ENCODE measurements at places on chromosomes 2 and 18.
A peak's percentile ranks its signal among the peaks of the same experiment; 100 is the strongest.

DNA sequence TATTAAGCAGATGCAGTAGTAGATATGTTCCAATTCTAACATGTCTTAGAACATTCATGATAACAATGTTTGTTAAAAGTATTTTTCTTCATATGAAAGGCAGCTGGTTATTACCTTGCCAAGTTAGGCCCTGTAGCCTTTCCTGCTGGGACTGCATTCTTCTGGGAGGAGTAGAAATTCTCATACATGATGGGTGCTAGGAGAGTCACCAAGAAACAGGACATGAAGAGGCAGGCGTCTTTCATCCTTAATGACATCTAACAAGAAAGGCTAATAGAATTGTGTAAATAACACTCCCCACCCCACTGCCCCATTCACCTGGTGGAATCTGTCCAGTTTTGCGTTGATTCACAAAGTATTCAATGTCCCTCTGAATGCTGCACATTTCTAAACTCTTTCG is 24.7 kb upstream of the EPG5 start:
- no peak for DNase-seq

GRCh38 chr2:234288974-234289455 is 207.9 kb downstream of the ARL4C start:
- DNase-seq = peak; percentile 63

DNA sequence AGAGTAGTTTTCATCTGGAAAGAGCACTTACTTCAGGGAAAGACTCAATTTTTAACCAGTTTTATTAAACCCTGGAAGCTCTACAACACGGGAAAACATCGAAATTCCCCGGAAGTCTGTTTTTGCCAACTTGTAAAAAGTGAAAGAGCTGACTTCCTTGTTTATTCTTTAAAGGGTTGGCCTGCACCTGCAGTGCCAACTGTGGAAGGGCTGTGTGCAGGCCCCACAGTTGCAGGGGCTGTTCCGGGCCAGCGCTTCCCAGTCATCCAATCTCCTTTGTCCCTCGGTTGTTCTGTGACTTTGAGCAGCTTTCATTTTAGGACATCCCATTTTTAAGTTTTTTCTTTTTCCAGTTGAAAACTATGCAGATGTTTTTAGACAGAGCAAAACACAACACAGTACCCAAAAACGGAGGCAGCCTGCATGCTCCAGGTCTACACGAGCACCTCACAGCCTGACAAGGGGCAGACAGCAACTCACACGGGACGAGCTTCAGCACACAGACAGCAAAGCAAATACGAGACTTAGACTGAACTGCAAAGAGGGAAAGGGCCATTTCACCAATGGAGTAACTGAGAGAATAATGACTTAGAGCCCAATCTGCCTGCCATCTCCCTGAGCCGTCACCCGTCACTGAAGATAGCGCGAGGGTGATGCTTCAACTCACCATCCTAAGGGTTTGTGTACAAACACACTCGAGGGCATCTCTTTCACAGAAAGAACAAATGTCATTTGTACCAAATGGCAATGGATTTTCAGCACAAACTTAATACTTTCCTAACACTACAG is 70.6 kb downstream of the EMILIN2 start:
- DNase-seq = no peak

DNA sequence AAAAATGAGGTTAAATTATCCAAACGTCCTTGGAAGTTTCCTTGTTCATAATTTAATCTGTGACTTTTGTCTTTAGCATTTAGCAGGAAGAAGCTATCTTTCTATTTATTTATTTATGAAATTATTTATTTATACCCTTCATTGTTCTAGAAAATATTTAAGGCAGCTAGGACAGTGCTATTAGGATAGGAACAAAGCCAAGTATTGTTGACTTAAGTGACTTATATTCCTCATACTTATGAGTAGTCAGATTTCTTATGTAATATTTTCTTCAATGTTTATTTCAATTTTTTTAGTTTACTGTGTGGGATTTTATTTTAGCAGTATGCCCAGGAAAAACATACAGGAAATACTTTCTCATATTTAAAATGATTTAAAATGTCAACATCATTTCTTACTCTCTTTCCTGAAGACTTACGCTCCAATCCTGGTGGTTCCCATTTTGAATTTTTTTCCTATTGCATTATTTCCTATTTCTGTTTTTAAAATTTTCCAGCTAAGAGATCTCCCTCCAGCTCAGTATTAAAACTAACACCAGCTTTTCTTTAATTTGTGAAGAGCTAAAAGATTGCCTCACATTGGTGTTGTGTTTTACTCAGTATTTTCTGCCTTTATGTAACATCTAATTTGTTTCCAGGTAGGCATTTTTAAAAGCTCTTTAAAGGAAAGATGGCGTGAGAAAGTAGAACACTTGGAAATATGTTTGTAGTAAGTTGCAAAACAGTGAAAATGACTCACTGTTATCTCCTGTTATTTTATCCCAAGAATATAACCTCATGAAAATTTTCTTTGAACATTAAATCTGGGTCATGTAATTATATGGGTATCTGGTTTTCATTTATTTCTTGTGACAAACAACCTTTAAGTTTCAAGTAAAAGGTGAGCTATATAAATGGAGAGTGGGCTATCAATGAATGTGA is 32.2 kb downstream of the MAPRE2 start:
- DNase-seq = no peak

- DNase-seq = no peak
Observed at GRCh38 chr2:100059638-100060037, 82.8 kb downstream of the AFF3 start.

DNA sequence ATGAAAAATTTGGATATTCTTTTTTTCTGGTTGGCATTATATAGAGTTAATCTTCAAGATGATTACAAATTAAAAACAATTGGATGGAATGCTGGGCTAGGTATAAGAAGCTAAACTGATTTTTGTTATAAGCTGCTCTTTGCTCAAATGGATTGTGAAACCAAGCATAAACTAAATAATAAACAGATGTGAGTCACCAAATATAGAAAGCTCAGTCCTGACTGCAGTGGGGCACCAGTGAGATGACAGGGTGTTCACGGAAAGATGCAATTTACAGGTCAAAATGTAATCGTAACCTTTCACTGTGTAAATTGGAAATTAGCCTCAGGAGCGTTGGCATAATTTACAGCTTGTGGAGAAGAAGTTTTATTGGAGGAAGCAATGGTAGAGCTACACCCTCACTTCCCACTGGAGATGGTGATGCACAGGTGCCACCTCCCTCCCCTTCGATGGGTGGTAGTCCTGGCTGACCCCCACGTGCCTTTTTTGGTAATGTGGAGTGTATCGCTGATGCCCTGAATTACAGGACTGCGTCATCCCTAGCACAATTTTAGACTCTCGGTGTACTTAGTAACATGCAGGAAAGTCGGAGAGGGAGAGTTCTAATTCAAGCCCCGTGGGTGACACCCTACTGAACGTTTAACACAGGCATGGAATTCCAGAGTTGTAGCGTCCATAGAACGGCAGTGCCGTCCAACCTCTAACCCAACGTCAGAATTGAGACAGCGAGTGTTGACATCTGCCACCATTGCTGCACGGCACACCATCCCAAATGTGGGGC is 73.9 kb upstream of the NFATC1 start:
- DNase-seq = no peak

DNA sequence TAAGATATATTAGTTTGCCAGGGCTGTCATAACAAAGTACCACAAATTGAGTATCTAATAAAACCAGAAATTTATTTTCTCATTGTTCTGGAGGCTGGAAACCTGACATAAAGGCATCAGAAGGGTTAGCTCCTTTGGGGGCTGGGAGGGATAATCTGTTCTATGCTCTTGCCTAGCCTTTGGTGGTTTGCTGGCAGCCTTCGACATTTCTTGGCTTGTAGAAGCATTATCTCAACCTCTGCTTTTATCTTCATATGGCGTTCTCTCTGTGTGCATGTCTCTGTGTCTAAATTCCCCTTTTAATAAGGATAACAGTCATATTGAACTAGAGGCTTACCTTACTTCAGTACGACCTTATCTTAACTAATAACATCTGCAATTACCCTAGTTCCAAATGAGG is 22.8 kb upstream of the NT5C1B start:
- no peak for DNase-seq

DNA sequence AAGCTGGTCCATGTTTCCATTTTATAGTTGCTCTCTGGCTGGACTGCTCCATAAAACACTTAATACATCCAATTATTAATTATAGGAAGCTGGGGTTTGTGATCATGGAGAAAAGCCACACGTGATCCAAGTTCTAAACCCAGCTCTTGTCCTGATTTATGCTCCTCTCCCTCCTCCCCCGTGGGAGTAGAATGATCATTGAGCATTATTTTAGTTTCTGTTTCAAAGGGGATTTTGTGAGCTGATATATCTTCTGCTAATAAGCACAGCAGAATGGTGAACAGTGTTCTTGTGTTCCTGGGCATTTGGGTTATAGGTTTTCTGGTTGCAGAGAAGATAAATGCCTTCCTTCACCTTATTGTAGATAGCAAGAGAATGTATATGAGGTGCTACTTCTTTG is 135.7 kb upstream of the TMEM200C start:
- DNase-seq = no peak

DNA sequence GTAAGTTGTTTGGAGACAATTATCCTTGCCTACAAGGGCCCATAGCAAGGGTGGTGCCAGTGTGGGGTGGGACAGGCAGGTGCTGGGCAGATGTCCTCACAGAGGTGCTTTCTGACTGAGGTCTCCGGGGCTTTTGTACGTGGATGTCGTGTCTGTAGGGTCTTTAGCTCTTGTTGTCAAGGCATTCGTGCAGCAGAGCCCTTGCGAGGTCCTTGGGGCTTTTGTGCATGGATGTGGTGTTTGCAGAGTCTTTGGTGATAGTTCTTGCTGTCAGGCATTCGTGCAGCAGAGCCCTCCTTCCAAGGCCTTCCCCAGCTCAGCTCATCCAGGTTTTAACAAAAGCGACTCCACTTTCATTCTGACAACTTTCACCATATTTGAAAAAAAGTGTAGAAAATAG is 116.0 kb upstream of the TMEM18 start:
- no peak for DNase-seq

- no peak for DNase-seq
Observed at GRCh38 chr18:56933472-56933871, 213.4 kb upstream of the BOD1L2 start.

DNA sequence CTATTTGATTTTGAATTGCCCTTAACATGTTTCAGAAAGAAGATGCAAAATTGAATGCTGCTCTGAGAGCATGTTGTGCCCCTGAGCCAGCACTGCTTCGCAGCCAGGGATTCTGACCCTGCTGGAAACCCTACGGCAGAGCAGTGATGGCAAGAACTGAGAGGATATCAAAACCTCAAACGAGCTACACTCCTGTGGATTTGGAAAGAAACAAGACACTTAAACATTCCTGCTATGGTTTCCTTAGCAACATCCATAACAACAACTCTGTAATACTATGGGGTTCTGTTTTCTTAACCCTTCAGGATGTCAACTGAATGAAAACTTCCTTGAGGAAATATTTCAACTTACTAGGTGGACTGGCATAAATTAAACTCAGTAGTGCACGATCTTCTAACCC is 649.1 kb downstream of the NYAP2 start:
- no peak for DNase-seq

- no peak for DNase-seq
Observed at GRCh38 chr2:224020523-224020922, 18.6 kb downstream of the SERPINE2 start.

DNA sequence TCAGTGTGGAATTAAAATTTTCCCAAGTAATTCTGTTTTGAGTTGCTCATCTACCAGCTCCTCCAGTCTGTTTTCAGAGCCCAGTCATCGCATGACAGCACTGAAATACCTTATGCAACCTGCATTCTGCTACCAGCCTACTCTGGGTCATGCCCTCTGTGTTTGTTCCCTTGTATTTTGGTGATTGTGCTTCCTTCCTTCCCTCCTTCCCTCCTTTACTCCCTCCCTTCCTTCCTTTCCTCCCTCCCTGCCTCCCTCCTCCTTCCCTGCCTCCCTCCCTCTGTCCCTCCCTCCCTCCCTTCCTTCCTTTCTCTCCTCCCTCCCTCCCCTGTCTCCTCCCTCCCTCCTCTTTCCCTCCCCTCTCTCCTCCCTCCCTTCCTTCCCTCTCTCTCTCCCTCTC is 289.6 kb downstream of the CDH2 start:
- no peak for DNase-seq

DNA sequence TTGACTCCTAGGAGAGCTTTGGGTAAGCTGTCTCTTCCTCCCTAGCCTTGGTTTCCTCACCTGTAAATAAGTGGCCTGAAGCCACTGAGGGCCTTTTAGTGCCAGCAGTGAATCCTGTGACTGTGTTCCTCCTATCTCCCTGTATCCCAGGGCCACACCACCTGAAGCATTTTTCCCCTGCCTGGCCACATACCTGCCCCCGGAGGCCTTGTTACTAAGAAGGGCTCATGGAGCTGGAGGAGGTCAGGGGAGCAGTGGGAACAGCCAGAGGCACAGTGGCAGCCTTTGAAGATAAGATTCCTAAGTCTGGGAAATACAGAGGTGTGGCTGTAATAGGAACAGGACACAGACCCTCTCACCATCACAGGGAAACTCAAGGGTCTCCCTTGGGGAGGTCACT is 162.4 kb downstream of the SMAD7 start:
- no peak for DNase-seq

DNA sequence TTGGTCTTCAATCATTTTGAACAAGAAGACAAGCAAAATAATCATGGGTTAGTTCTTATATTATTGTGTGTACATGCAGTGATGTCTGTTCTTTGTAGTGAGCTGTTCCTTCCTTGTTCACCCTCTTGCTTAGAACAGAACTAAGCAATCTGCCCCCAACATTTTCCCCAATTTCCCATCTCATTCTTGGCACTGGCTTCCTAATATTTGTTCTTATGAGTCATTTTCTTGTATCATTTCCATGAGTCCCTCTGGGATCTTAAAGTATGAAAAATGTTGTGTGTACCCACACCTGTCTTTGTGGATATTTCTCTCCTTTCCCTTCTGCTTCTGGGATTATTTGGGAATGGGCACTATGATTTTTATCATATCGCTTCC is 3.5 kb upstream of the IL1B start:
- no peak for DNase-seq

- no peak for DNase-seq
Observed at GRCh38 chr2:130314377-130314776, 28.3 kb upstream of the IMP4 start.

- no peak for DNase-seq
Observed at GRCh38 chr2:54289917-54290316, 33.9 kb upstream of the TSPYL6 start.

GRCh38 chr2:202278036-202278760 is 12.6 kb downstream of the NOP58 start:
- DNase-seq = no peak

- DNase-seq = no peak
Observed at GRCh38 chr2:86764661-86765309, 25.9 kb downstream of the CD8A start.

GRCh38 chr2:210363876-210364275 is 48.9 kb upstream of the MYL1 start:
- no peak for DNase-seq

Measured in stimulated activated CD4-positive, alpha-beta T cell treated with anti-CD3 and anti-CD28 coated beads, Interleukin-2, amount 100 ng/mL, for 4 hours (primary cell).